Renal cortical epithelial cell (primary cell): ENCODE measurements at places on chromosomes 7 and 10.
A peak's percentile ranks its signal among the peaks of the same experiment; 100 is the strongest.

DNA sequence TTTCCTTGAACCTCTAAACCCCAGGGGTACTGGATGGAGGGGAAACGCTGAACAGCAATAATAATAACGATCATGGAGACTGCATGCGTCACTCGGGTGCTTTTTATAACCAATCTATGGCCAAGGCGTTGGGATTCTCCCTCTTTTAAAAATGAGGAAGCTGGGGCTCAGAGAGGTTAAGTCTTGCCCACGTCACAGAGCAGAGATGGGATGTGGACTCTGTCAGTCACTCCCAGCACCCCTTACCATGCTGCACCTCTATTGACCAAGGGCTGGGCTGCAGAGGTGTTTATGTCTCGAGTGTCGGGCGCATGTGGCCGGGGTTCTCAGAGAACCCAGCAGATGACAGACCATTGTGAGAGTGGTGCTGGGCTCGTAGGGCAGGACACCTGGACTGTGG is 129.9 kb downstream of the CDH23 start:
- DNase-seq: no peak

- DNase-seq: no peak
Measured at GRCh38 chr10:29256019-29256418, 32.9 kb upstream of the LYZL1 start.

- no peak for DNase-seq
Measured at GRCh38 chr7:157337316-157338149, 729 bp downstream of the DNAJB6 start.

DNA sequence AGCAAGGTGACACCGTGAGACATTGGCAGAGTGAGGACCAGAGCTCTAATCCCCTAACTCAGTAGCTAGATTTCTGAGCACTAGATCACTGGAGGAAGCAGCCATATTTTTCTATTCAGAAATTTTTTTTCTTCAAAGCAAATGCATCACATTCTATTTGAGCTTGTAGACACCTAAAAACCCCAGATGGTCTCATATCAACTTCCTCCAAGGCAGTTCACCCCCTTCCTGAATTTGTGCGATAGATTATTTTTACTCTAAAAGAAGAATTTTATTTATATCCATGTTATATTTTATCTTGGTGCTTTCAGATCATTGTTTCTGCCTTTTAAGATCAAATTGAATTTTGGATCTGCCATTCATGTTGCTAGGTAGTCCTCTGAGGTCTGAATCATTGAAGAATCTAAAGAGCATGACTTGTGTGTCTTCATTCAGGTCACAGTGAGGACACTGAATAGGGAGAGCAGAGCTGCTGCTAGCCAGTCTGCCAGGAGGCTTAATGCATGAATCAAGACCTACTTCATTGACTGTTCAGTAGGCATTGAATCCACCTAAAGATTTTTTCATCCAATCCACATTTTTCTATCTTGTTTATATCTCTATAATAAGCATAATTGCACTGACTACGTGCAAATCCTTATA is 92.9 kb upstream of the LRRTM3 start:
- DNase-seq: peak; percentile 15

- DNase-seq: no peak
Measured at GRCh38 chr7:140358024-140358411, 40.3 kb downstream of the SLC37A3 start.

- no peak for DNase-seq
Measured at GRCh38 chr10:89348481-89348880, 20.7 kb downstream of the IFIT3 start.

DNA sequence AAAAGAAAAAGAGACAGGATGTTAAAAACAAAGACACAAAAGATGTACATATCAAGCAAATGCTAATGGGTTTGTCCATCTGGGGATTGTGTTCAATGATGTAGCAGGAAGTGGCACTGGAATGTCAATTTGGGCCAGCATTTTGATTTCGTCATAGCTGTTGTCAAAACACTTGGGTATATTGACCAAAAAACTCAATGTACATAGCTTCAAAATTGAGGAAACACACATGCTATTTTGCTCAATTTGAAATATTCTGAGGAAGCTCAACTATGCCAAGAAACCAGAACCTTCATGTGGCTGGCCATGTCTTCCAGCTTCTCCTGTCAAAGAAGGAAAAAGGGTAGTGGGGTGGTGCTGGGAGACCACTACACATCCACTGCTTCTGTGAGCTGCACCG is 212.7 kb upstream of the GHITM start:
- no peak for DNase-seq

DNA sequence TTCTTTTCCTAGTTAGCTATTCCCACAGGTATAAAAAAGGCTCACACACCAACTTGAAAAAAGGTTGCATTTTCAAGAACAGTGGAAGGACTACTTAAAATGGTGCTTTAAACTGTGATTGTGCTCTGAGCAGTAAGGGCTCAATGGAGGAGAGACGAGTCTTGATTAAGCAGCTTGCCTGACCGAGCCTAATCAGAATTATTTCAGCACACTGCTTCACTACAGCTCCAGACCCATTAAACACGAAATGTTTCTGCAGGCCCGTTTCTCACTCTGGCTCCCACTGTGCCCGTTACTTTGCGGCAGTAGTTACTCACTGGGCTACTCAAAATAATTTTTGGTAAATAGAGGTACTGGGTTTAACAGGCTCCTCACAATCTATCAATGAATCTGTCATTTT is 126.0 kb downstream of the NRCAM start:
- no peak for DNase-seq

DNA sequence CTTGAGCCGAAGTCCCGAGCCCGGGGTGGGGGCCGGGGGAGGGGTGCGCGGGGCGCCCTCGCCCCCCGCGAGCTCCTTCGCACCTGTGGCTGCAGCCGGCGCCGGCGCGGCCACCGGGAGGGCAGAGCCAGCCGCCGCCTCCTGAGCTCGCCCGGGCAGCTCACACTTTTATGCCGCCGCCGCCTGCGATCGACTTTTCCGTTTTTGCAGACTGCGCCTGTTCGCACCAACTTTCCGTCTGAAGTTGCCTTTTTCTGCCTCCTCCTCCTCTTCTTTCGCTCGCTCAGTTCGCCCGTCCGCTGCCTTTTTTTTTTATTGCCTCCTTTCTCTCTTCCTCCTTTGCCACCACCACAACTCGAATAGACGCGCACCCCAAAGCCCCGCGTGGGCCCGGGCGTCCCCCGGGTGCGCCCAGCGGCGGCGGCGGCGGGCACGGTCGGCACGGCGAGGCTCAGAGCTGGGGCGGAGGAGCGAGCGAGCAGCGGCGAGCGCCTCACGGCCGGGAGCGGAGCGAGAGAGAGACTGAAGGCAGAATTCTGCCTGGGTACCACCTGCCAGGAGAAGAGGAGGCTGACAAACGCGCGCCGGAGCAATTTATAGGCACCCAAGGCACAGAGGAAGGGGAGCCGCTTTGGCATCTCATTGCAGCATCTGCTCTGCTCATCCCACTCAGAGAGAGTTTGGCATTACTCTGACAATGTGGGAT is at the start of gene C1QL3:
Gene C1QL3, minus strand, starts transcription at position 569 of the 706 bp plus-strand sequence. CDS start 814 bp downstream, outside the sequence.
- no peak for DNase-seq

GRCh38 chr10:120098232-120098930 is 205.9 kb downstream of the SEC23IP start:
- peak; percentile 15 for DNase-seq

DNA sequence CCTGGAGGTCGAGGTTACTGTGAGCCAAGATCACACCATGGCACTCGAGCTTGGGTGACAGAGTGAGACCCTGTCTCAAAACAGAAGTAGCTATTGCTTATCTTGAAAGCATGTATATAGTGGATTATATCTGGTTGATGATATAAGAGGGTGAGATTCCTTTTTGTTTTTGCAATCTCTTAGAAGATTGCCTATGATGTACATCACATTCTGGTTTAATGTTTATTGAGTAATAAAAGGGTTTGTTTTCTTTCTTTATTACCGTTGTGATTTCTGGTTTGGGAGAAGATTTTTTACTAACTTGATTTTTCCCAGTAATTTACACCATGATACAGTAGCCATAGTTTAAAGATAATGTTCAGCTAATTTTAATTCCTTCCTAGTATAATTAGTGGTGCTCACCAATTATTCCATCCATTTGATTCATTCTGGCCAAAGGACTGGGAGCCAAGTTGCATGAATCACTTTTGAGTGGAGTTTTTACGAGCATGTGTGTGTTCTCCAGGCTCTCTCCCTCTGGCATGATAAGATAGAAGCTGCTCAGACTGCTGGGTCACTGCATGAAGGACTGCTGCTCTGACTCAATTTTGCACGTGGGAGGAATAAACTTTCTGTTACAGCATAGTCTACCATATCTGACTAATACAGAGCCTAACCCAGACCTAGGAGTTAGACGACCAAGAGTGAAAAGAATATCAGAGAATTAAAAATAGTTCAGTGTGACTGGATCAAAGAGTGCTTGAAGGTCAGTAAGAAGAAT is 13.5 kb upstream of the TSPAN13 start:
- peak; percentile 91 for DNase-seq

- no peak for DNase-seq
Measured at GRCh38 chr7:105896407-105896911, 20.1 kb upstream of the ATXN7L1 start.

DNA sequence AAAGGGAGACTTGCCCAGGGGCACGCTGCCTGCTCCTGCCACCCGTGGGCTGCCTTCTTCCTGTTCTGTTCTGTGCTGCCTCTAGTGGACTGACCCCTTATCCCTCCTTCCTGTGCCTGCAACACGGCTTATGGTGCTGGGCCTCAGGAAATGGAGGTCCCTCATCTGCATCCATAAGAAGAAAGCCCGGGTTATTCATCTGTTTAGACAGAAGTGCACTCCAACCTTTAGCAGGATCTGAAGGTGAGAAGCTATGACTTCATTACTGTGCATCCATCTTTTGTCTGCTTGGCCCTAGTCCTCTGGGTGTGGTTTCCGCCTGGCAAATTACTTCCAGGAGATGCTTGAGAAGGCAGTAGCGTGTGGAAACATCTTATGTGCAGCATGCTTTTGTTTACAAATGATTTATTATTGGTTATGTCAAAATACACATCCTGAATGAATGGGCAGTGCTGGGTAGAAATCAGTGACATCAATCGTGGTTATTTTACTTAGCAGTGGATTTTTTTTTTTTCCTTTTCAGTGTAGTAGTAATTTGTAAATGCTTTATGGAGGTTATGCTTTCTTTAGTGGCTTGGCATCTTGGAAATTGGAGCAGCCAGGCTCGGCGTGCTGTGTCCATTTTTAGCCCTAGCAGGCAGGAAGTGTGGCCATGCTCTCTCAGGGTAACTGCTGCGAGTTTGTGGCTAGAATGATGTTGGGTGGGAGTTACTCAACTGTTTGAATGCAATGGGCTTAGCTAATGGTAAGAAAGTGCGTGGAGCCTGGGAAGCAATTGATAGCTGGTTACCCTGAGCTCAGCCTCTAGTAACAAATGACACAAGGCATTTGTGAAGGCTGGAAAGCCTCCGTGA is 12.7 kb downstream of the PTPRE start:
- peak; percentile 79 for DNase-seq

- no peak for DNase-seq
Measured at GRCh38 chr7:44980393-44981034, 1.7 kb upstream of the MYO1G start.

DNA sequence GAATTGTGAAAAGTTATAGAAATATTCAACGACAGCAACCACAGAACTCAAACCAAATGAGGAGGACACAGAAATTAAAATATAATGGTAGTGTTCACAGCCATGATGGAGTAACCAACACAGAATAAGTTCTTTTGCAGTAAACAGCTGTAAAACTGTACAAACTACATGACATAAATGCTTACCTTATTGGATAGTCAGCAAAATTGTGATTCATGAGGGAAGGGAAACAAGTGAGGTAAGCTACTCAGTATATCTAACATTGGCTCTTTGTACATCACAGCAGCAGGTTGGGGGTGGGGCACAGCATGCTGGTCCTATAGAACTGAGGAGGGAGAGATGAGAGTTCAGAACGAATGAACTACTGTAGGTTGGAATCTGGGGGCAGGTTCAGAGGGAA is 86.4 kb downstream of the CDC14C start:
- no peak for DNase-seq

DNA sequence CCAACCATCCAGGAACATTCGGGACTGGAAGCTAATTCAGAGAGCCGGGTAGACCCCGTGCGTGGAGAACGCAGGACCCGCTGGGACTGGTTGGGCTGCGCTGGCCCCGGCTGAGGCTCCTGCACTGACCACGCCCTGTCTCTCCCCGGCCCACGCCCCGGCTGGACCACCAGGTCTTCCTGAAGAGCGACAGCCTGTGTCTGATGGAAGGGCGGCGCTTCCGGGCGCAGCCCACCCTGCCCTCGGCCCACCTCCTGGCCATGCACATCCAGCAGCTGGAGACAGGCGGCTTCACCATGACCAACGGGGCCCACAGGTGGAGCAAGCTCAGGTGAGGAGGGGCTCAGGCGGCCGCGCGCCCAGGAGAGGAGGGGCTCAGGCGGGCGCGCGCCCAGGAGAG is 10.2 kb upstream of the UTF1 start:
- DNase-seq: no peak

DNA sequence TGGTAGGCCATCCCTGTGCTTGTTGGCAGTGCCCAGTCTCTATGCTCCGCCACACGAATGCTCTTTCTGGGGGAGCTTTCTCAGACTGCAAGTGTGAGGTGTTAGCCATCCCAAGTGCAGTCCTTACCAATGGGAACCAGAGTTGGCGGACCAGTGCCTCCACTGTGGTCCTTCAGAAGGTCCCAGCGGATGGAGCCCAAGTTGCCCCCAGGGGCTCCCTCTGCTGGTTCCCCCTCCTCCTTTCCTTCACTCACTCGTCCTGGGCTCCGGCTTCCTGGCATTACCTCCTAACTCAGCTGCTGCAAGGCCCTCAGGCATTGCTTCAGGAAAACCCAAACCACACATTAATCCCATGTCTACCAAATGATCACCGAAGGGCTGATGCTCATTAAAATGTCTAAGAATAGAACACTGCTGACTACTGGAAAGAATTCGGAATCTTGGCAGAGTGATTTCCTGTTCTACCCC is 139.8 kb downstream of the CUBN start:
- DNase-seq: no peak

- no peak for DNase-seq
Measured at GRCh38 chr7:1769286-1770200, 99.5 kb downstream of the ELFN1 start.

DNA sequence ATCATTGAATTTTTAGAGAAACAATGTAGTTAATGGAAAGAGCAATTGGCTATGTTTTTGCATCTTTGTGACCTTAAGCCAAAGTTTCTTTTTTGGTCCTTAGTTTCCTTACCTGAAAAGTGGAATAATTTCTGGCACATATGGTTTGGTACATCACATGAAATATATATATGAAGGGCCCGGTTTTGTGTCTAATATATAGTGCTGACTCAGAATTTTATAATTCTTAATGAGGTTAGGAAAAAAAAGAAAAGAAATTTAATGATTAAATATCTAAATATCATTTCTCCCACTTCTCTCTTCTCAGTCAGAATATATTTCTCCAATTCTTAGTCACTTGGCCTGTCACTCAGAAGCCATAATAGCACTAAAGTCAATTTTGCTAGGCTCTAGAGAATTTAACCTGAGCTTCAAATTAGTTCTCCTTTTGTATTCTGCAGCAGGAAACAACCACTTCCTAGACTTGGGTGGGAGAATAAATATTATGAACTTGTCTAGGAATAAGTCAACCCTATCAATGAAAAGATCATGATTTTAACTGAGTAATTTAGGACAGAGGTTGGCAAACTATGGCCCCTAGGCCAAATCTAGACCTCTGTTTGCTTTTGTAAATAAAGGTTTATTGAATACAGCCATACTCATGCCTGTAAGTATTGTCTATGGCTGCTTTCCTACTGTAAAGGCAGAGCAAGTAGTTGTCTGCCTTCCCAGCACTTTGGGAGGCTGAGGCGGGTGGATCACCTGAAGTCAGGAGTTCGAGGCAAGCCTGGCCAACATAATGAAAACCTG is 34.6 kb downstream of the PPP1R9A start:
- no peak for DNase-seq
